ENCODE measurements at places on chromosomes 7 and 10. TPM values are rescaled to one million over a fixed set of nuclear protein-coding genes. Genes with fewer than 3 reads are reported as not detected.

DNA sequence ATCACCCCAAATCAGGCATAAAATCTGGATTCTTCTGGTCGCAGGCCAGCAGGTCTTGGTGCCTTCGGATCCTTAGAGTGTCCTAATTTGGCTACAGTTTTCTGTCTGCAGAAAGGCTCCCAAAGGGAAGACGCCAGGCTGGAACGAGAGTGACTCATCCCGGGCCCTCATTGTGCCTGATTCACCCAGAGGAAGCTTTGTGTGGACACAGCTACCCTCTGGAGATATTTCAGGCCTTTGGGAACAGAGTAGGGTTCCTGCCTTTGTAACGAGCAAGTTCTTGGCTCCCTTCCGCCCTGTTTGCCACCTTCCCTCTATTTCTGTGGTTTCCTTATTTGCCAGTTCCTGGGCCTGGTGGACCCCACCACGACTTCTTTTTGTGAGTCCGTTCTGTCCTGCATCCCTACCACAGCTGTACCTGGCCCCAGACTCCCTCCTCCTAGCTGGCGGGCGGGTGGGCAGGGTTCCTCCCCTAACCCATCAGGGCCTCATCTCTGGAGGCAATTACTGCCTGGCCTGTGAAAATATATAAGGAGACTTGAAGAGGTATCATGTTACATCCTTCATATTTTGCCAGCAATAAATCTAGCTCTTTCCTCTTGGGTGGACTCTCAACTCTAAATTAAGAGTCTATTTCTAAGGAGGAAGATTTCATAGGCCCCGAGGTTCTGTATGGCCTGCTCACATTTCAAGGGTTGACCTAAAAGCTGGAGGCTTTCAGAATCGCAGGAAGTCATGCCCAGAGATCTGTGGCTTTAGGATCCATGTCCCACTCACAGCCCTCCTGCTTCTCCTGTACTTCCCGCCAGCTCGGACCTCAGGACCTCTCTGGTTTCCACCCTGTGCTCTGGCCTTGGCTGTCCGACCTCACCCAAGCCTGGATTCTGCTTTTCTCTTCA lies 219.2 kb upstream of the ZNF32 start:
- no peak for DNase-seq

- DNase-seq = no peak
Measured at GRCh38 chr10:51137756-51138529, 63.7 kb downstream of the PRKG1 start.

APBB1IP gene
- total RNA-seq = 6.3 TPM

SPDYE8 gene
- total RNA-seq = not detected

- no peak for DNase-seq
Measured at GRCh38 chr7:32275216-32276009, 205.2 kb upstream of the PDE1C start.

GRCh38 chr10:132411561-132412253 lies 14.7 kb downstream of the PWWP2B start:
- no peak for DNase-seq

- DNase-seq = no peak
Measured at GRCh38 chr10:26374426-26374825, 63.7 kb upstream of the APBB1IP start.

DNA sequence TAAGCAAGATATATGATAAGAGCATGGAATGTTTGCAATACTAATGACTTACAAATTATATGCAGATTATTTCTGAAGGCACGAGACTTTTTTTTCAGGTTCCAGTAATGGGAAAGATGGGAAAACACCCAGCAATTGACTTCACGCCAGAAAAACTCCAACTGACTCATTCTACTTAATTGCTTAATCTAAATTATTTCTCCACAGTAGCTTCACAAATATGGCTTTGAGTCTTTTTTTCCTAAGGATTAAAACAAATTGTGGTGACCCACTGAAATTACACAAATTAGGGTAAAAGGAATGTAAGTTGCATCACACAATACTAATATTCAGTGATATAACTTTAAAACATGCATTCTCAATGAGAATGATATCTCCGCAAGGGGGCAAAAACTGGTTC lies 138.7 kb downstream of the GNAI1 start:
- no peak for DNase-seq

DNA sequence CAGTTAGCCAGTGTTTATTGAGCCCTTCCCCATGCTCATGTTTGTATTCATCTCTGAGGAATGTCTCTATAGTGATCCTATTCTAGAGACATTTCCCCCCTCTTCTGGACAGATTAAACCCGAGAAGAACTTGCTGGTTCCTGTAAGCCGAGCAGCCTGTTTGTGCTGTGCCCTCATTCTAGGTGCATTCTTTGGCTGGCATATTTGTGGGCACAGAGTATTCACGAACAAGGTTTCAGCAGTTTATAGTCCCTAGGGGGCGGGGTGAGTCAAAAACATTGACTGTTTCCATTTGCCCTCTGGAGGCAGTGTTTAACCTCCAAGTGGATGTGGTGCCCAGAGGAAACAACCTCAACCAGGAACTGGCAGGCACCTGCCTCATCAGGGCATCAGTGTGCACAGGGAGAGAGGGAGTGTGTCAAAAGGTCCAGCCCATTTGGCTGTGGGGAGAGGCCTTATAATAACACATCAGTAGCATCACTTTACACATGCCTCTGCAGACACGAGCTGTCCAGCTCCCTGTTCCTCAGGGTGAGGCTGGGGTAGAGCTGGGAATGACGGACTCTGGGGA lies 273.3 kb upstream of the LRGUK start:
- DNase-seq = peak; percentile 42

GRCh38 chr7:128422842-128423241 lies 13.1 kb upstream of the IMPDH1 start:
- DNase-seq = no peak

DNA sequence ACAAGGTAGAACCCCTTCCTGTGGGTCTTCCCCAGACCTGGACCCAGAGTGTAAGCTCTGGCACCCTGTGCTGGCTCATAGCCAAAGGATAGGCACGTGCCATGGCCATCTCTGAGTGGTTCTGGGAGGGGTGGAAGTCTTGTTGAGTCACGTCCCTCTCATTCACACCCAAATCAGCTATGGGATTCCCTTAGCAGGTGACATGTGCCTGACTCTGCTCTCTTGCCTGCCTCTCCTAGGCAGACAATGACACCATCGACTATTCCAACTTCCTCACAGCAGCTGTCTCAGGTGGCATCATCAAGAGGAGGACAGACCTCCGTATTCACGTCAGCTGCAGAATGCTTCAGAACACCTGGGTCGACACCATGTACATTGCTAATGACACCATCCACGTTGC lies 59.8 kb downstream of the C10orf120 start:
- no peak for DNase-seq

- no peak for DNase-seq
Measured at GRCh38 chr7:84506151-84506550, 311.6 kb upstream of the SEMA3A start.

GPR141 gene
- total RNA-seq = not detected

DNA sequence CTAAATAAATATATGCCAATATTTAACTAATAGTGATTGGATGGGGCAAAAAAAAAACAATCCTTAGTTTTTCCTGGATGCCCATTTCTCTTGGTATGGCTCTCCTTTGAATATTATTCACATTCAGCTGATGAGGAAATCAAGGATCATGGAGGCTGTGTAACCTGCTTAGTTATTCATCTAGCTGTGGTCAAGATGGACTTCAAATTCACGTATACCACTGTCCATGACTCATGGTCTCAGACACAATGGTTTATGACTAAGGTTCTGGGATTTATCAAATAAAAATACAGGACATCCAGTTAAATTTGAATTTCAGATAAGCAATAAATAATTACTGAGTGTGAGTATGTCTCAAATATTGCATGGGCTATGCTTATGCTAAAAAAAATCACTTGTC lies 191.5 kb upstream of the CELF2 start:
- no peak for DNase-seq

GRCh38 chr7:79489371-79489770 lies 35.9 kb upstream of the MAGI2 start:
- no peak for DNase-seq

- no peak for DNase-seq
Measured at GRCh38 chr10:112261281-112261822, 21.8 kb upstream of the TECTB start.

ZFAND2A gene
- total RNA-seq = 30.5 TPM

GRCh38 chr7:1325246-1325645 lies 92.6 kb downstream of the UNCX start:
- no peak for DNase-seq

GRCh38 chr10:122237331-122237990 lies 33.6 kb upstream of the BTBD16 start:
- DNase-seq = no peak

- DNase-seq = no peak
Measured at GRCh38 chr10:49768329-49768728, 6.2 kb upstream of the OGDHL start.

GRCh38 chr10:47247148-47248059 lies 52.6 kb upstream of the GDF10 start:
- DNase-seq = no peak

GRCh38 chr7:2880874-2881533 lies 36.9 kb upstream of the GNA12 start:
- no peak for DNase-seq

DNA sequence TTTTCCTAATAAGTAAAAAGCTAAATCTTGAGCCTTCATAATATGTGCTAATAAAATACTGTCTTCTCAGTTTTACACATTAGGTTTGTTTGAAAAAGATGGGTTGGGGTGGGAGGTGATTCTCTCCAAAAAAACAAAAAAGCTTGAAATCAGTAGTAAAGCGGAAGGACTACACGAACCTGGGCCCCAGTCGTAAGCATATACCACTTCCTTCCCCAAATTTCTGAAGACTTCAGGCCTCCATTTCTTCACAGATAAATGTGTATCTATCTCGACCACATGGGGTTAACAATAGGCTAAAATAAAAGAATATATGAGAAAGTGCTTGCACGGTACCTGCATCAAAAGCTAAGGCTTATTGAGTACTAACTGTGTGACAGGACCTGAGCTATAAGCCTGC lies 51.6 kb upstream of the PAX2 start:
- no peak for DNase-seq

GRCh38 chr7:12889391-12889790 lies 202.0 kb downstream of the ARL4A start:
- no peak for DNase-seq
